ENCODE measurements at places on chromosomes 1 and 21.

GRCh38 chr1:3618881-3619671 lies 5.7 kb upstream of the TPRG1L start:
- H3K27ac ChIP-seq: no peak overlapping the region
- no peaks in the 10 kb centered on the region for H3K36me3 ChIP-seq
- DNase-seq: peak; percentile 87
- peaks cover 17% of the 10 kb centered on the region for H3K4me1 ChIP-seq

- no peak for DNase-seq
- no peak overlapping the region for H3K4me3 ChIP-seq
- no peaks in the 10 kb centered on the region for H3K36me3 ChIP-seq
- no peaks in the 10 kb centered on the region for H3K27me3 ChIP-seq
- peaks cover 9% of the 10 kb centered on the region for H3K4me1 ChIP-seq
Observed at GRCh38 chr1:184889166-184889565, 85.1 kb downstream of the NIBAN1 start.

GRCh38 chr1:118118469-118118868 lies 66.6 kb downstream of the SPAG17 start:
- no peaks in the 10 kb centered on the region for H3K27me3 ChIP-seq
- peak; percentile 19 for DNase-seq
- H3K27ac ChIP-seq: no peak overlapping the region

DNA sequence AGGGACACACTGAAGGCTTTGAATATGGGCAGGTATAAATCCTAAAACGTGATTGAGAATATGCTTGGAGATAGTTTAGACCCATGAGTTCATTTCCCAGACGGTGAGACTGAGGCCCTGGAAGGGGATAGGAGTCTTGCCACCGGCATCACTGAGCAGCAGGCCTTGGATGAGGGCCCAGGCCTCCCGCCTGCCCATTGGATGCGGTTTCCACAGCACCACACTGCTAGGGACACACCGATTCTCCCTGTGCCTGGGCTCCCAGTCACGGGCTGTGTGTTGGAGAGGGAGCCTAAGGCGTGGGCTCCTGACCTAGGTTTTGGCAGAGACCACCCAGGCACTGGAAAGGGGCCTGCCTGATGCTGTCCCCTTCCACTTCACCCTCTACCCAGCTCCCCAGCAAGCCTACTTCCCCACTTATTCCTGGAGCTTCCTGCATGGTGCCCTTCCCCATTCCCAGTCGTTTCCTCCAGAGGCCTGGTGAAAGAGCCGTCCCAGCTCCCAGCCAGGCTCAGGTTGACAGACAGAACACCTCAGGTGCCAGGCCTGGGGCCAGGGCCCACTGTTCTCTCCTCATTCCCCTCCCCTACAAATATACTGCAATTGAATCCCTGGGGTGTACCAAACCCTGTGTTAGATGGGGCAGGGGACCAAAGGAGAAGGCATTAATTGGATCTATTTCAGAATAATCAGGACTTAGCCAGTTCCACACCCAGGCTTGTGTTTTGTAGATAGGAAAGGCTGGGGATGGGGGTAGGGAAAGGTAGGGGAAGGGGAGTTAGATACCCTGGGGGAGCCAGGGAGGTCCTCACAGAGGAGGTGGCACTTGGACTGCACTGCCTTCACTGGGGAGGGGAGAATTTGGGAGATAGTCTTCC lies 3.4 kb downstream of the FOXO6 start:
- H3K27me3 ChIP-seq: no peaks in the 10 kb centered on the region
- no peak overlapping the region for H3K27ac ChIP-seq
- H3K36me3 ChIP-seq: no peaks in the 10 kb centered on the region
- no peak for DNase-seq

- H3K4me3 ChIP-seq: no peak overlapping the region
- no peaks in the 10 kb centered on the region for H3K36me3 ChIP-seq
- peaks cover 34% of the 10 kb centered on the region for H3K4me1 ChIP-seq
- H3K27ac ChIP-seq: no peak overlapping the region
Observed at GRCh38 chr1:224496826-224497225, 62.2 kb upstream of the WDR26 start.

GRCh38 chr1:117577191-117577885 lies 28.5 kb upstream of the TENT5C start:
- no peaks in the 10 kb centered on the region for H3K27me3 ChIP-seq
- H3K4me3 ChIP-seq: no peak overlapping the region

- H3K36me3 ChIP-seq: no peaks in the 10 kb centered on the region
- DNase-seq: no peak
- H3K27me3 ChIP-seq: no peaks in the 10 kb centered on the region
- peaks cover 4% of the 10 kb centered on the region for H3K4me1 ChIP-seq
Observed at GRCh38 chr1:178039891-178040290, 54.0 kb upstream of the RASAL2 start.

Measured in testis (tissue), 5 donors.